ENCODE measurements at places on chromosomes 7 and 10. TPM values are rescaled to one million over a fixed set of nuclear protein-coding genes. Genes with fewer than 3 reads are reported as not detected.

- DNase-seq: no peak
Measured at GRCh38 chr7:77867537-77867865, 68.9 kb downstream of the PHTF2 start.

GRCh38 chr7:47902013-47902412 is 46.3 kb downstream of the PKD1L1 start:
- DNase-seq: no peak

GRCh38 chr10:93468461-93469213 is 13.5 kb downstream of the MYOF start:
- peak; percentile 69 for DNase-seq

DNA sequence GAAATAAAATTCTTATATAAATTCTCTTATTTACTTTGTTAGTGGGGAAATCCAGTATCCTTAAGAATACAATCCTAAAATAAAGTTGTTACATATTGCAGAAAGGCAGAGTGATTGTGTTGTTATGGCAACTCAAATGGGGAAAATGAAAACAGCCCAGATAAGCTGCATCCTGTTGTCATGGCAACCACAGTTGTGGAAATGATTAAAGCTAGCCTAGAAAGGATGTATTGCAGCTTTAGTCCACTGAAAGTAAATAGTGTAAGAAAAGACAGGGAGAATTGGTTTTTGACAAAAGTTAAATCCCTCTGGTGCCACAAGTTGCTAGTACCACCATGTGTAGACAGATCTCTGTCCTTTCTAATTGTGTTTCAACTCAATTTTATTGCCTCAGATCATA is 43.2 kb downstream of the BTRC start:
- peak; percentile 26 for DNase-seq

DNA sequence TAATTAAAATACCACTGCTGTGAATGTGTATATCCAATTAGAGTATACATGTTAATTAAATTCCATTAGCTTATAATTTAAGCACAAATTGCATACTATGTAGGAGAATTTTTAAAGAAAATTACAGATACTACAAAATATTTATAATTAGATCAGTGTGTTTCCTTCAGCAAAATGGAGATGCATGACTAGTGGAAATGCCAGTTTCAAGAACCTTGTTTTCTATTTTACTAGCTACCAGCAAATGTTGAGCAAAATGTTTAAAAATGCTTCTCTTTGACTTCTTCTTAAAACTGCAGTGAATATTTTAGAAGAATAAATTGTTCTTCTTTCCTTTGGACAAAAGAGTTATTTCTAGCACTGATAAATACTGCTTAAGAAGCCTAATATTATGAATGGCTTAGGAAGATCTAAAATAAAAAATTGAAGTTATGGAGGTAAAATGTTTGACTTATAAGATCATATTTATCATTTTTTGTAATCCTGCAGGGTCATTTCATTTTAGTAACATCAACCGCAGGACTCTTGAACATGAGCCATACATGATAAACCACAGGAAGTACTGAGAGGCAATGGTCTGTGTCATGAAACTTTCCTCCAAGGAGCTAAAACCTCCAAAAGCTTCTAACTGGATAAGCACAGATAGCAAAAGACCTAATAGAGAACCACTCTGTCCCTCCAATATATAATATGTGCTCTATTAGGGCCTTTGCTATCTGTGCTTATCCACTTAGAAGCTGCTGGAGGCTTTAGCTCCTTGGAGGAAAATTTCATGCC is 1066.0 kb upstream of the CELF2 start:
- no peak for DNase-seq

GRCh38 chr7:17095931-17096330 is 202.5 kb upstream of the AHR start:
- DNase-seq: no peak

- DNase-seq: peak; percentile 2
Measured at GRCh38 chr7:137816696-137817320, 30.0 kb downstream of the DGKI start.

Gene AGAP4
- total RNA-seq: 20.8 TPM

Gene ANKRD1
- not detected for total RNA-seq

All from A673 (cell line).